ENCODE measurements at places on chromosomes 1 and 21. TPM values are rescaled to one million over a fixed set of nuclear protein-coding genes. Genes with fewer than 3 reads are reported as not detected.
A peak's percentile ranks its signal among the peaks of the same experiment; 100 is the strongest.

- no peak for DNase-seq
Measured at GRCh38 chr1:119631086-119631432, 17.0 kb downstream of the ZNF697 start.

GRCh38 chr1:243902100-243902499 is 52.1 kb upstream of the AKT3 start:
- DNase-seq: no peak

- DNase-seq: peak; percentile 13
Measured at GRCh38 chr1:241323514-241324195, 33.4 kb downstream of the RGS7 start.

GRCh38 chr1:30186586-30186985 is 536.8 kb downstream of the MATN1 start:
- DNase-seq: no peak

Gene MCOLN2
- polyA plus RNA-seq: 0.16 TPM

GRCh38 chr1:29687166-29687565 is 450.8 kb downstream of the PTPRU start:
- DNase-seq: no peak

- no peak for DNase-seq
Measured at GRCh38 chr1:199084293-199084692, 445.5 kb downstream of the PTPRC start.

DNA sequence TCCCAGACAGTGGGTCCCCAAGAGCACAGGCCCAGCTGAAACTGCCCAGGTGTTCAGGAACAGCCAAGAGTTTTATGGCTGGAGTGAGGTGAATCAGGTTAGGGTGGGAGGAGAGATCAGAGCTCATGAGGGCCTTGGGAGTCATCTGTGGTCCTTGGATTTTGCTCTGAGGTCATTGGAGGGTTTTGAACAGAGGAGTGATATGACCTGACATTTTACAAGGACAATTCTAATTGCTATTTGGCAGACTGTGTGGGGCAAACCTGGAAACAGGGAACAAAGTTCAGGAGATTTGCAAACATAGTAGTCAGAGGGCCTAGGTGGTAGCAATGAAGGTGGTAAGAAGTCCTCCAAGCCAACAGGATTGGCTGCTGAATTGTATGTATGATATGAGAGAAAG is 31.1 kb upstream of the LRRN2 start:
- no peak for DNase-seq

- DNase-seq: no peak
Measured at GRCh38 chr1:208445758-208446203, 201.6 kb upstream of the PLXNA2 start.

Gene ADORA3
- 0.40 TPM for polyA plus RNA-seq

DNA sequence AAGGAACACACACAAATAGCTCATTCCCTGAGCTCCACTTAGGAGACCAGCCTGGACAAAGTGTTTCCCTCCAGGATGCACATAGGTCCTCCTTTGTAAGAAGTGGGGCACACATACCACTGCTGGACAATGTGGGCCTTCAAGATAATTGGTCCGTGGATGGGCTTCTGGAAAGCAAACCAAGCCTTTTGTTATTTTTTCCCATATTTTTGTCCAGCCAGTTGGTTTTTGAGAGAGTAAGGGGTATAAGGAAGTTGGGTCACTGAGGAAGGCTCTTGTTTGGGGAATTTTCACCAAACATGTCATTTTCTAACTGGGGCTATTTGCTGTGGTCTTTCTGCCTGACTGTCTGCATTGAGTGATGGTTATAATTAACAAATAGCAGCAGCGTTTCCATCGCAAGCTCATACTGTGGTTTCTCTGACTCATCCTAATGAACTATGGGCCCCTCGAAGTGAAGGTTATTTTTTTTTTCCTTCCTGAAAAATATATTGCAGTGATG is 306.3 kb upstream of the DUSP10 start:
- DNase-seq: no peak

GRCh38 chr21:14241297-14241696 is 25.3 kb downstream of the RBM11 start:
- DNase-seq: no peak

Gene LRRC53
- polyA plus RNA-seq: not detected

Gene UBE4B
- 40.3 TPM for polyA plus RNA-seq

DNA sequence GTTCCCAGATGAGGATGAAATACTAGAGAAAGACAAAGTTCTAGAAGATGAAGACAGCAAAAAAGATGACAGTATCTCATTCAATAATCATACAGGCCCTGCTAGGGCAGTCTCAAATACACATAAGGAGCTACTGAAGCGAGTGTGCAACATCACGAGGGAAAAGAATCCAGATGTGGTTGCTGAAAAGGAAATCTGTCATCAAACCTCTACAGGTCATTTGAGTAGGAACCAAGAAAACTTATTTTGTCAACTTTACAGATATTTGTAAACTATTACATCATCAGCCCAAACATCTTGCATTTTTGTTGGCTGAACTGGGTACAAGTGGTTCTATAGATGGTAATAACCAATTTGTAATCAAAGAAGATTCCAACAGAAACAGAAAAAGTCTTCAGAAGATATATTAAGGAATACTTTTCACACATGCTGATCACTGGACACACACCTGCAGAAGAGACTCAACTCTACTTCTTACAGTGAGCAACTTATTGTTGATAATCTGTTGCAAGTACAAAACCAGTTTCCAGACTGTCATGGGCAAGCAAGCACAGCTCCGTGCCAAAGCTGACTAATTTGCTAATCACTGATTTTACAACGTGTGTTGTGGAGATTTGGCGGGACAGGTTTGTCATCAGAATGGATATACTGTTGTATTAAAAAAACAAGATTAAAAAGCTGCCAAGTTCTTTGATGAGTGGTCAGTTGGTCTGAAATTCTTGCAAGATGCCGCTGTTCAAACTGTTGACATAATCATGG is 42.1 kb downstream of the TRIM33 start:
- DNase-seq: no peak

GRCh38 chr1:217895841-217896240 is 264.7 kb downstream of the SPATA17 start:
- no peak for DNase-seq

Gene AADACL3
- not detected for polyA plus RNA-seq

- DNase-seq: no peak
Measured at GRCh38 chr1:51906306-51907078, 28.0 kb upstream of the NRDC start.

GRCh38 chr1:40722622-40723021 is 31.1 kb downstream of the NFYC start:
- no peak for DNase-seq

GRCh38 chr1:83854456-83854855 is 144.5 kb downstream of the TTLL7 start:
- DNase-seq: no peak

DNA sequence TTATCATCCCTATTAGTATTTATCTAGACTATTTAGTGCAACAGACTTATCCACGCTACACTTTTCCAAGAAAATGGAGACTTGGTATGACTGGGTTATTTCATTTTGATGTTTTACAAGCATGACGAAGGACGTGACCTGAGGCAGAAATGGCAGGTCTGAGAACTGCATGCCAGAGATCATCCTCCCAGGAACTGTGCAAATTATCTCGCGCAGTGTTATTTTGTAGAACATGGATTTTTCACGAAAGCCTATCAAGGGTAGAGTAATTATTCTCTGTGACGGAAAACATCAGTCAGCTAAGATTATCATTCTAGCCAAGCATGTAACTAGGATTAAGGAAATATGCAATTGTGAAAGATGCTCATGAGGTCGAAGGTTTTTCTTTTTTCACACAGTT is 361.5 kb upstream of the AJAP1 start:
- no peak for DNase-seq

DNA sequence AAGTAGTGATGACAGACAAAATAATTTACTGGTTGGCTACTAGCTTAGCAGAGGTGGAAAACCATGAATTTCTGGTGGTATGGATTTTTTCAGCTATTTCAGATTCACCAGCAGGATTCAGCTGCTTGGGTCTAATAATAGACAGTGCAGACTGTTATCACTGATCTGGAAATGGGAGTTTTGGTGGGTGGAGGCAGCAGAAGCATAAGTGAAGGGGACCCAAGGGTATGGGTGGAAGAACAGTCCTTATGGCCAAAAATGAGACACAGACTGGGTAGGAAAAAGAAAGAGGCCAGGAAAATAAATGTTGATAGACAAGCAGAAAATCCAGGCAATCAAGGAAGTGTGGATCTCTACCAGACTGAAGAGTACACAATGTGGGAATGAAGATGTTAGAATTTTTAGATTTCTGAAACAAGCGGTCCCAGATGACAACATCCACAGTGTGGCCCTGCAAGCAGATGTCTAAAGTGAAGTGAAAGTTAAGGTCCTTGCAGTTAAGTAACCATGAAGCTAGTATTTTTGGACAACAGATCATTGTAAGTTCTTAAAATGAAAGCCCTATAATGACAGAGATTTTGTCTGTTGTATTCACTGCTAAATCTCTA is 24.7 kb downstream of the LYST start:
- no peak for DNase-seq

GRCh38 chr1:78607334-78607927 is 12.8 kb upstream of the IFI44L start:
- no peak for DNase-seq

DNA sequence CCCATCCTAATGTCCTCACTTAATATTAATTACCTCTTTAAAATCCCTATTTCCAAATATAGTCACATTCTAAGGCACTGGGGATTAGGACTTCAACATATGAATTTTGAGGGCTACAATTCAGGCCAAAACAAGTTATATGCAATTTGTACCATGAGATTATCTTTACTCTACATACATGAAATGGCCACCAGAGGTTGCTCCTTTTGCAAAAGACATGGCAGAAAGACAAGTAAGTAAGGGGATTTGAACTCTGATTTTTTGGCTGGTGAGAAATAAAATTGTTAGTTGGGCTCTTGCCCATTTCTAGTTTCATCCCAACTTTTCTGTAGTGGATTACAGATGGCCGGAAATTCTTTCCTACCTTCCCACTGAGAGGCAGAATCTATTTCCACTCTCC is 4.8 kb upstream of the ALG6 start:
- no peak for DNase-seq

DNA sequence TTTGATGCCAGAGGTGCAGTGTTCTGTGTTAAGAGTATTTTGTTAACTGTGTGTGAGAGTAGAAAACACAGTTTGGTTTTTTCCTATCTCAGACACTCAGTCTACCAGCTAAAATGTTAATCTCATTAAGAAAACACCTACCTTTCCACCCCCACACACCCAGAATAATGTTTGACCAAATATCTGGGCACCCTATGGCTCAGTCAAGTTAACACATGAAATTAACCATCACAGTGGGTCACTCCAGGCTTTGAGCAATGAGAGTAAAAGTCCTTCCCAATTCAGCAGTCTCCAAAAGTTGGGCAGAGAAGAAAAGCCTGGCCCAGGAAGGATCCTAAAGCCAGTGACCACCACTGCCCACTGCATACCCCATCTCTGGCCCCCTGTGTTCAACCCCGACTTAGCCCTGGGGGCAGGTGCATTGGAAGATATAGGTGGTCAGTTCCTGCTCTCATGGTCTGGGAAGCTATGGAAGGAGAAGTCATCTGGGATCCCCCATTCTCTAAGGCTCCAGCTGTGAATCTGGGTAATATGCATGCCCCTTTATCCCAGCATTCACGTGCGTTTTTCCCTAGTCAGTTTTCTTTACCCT is 50.2 kb upstream of the CSF3R start:
- DNase-seq: no peak

Gene RUNX3
- polyA plus RNA-seq: 0.43 TPM

- DNase-seq: no peak
Measured at GRCh38 chr1:236947794-236948193, 56.4 kb downstream of the MT1HL1 start.

Gene DCST2
- 0.63 TPM for polyA plus RNA-seq

- DNase-seq: no peak
Measured at GRCh38 chr1:207363871-207364270, 42.4 kb downstream of the CD55 start.

DNA sequence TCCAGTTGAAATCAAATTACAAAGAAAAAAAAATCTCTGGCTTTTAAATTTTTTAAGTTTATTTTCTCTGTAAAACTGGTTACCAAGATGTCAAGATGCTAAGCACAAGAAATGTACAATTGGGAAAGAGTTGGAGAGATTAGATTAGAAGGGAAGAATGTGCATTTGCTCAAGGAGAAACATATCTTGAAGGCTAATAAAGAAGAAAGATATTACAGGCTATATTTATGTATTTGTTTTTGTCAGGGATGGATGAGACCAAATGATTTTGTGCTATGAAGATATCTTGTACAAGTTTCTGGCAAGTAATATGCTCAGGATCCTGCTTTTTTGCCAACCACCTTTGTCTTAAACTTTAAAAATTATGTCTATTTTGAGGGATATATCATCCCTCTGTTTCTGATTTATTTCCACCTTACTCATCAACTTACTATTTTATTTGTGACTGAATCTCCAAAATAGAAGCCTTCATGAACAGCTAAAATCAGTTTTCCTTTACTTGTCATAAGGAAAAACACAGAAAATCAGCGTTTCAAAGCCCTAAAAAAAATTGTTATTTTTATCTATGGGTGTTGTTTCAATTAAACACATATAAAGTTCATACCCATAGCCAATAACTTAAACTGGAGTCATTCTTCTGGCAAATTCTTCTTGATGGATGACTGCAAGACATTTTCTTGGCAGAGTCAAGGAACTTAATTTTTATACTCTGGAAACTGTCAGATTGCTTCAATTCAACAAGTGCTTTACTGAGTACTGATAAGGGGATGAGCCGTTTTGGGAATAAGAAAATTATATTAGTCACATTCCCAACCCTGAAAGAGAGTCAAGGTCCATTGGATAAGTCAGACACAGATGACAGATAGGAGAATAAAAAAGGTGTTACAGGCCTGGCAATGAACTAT is 141.8 kb downstream of the CTH start:
- peak; percentile 17 for DNase-seq

- DNase-seq: no peak
Measured at GRCh38 chr21:46604975-46605766, at the start of gene S100B. TSS of gene S100B (minus strand) at chr21:46605082. CDS start at chr21:46602415, 2,667 bp downstream.

Gene CD52
- polyA plus RNA-seq: 1.3 TPM

Gene HMCN1
- 13.6 TPM for polyA plus RNA-seq

DNA sequence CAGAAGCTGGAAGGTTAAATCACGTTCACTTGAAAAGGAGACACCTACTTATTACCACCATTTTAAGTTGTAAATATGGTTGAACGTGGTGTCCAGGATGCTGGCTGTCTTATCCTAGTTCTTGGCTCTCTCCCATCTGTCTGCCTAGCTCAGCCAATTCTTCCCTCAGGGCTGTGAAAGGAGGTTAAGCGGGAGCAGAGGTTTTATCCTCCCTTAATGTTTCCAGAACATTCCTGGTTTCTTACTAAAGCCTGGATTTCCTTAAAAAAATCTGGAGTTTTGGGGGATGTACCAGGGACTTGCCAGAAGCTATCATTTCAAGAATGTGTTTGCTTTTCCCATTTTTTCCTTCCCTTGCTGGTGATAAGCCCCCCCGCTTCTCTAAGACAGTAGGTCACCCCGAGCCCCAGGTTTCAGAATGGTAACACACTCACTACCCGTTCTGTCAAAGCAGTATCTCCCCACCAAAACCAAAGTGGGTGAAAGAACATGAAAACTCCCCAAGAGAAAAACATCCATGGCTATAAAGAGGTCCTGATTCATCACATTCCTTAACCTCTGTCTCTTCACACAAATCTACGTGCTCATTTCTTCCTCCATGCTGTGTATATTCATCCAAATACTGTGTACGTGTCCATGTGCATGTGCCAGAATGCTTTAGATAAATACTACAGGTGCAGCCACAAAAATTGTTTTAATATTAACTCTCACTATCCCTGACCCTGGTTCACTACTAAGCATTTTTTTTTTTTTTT is 114.7 kb downstream of the MAP3K21 start:
- no peak for DNase-seq
